ENCODE measurements at places on chromosomes 16 and 17.

DNA sequence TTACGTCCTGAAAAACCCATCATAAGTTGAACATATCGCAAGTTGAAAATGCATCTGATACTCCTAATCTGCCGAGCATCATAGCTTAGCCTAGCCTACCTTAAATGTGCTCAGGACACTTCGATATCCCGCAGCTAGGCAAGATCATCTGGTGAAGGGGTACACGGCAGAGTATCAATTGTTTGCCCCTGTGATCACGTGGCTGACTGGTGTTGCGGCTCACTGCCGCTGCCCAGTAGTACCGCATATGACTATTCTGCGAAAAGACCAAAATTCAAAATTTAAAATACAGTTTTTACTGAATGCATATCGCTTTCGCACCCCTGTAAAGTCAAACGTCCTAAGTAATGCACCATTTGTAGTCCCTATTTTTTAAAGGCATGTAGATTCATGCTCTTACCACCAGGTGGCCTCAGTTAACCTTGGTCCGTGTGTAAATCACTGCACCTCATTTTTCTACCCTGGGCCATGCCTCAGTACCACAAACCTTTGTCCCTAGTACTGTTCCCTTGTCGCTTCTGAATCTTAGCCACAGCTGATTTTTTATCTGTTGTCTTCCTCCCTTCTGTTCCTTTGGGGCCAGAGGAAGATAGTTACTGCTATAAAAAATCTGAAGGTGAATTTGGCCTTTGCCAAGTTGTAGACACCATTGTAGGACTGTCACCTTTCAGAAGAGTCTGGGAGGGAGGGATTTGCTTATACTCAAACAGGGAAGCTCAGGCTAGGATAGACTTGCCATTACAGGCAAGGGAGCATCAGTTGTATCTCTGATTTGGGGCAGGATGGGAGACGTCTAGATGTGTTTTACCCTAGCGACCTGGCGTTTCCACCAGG is 34.4 kb downstream of the WWP2 start:
- DNase-seq = peak; percentile 41

- DNase-seq = no peak
Measured at GRCh38 chr16:23699100-23699499, 13.9 kb downstream of the ERN2 start.

GRCh38 chr17:76772842-76773525 is 35.1 kb downstream of the MFSD11 start:
- DNase-seq = peak; percentile 79

DNA sequence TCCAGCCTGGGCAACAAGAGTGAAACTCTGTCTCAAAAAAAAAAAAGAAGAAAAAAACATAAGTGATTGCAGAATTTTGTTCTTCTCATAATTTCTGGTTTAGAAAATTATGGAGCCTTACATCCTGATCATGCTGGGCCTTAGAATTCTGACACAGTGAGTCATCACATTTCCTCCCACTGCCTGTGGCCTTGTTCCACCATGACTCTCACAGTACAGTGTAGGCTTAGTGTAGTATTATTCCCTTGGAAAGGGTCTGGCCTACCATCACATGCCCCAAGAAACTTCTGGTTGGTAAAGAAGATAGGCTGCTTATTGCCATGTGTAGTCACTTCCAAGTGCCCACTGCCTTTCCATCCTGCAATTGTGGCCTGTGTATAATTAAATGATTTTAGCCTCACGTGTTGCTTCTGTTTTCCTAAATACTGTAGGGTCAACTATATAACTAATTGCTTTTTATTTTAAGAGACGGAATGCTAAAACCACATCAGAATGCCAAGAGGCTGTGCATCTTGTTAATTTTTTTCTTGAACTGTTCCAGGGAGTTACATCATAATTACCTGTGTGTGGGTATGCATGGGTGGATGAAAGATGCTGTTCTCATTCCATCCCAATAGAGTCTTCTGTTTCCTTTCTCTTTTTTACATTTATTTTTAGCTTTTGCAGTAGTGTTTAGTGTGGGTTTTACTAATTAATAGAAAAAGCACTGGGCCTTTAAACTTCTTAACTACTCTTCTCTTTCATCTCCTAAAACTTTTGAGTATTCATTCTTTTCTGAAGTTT is 25.9 kb downstream of the OGFOD1 start:
- DNase-seq = peak; percentile 26

- no peak for DNase-seq
Measured at GRCh38 chr17:35030780-35031179, 32.7 kb downstream of the RFFL start.

DNA sequence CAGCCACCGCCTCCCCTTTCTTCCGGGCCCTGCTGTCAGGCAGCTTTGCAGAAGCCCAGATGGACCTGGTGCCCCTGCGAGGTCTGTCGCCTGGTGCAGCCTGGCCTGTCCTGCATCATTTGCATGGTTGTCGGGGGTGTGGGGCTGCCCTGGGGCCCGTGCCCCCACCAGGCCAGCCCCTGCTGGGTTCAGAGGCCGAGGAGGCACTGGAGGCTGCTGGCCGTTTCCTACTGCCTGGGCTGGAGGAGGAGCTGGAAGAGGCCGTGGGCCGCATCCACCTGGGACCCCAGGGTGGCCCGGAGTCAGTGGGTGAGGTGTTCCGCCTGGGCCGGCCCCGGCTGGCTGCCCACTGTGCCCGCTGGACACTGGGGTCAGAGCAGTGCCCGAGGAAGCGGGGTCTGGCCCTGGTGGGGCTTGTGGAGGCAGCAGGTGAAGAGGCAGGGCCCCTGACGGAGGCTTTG is 5.5 kb upstream of the TGFB1I1 start:
- no peak for DNase-seq

- DNase-seq = peak; percentile 59
Measured at GRCh38 chr17:2025622-2026309, 632 bp upstream of the RTN4RL1 start.

GRCh38 chr16:58047557-58048348 is 22.2 kb downstream of the MMP15 start:
- DNase-seq = no peak

- DNase-seq = peak; percentile 99
Measured at GRCh38 chr17:7239091-7240027, at the start of gene PHF23. Gene PHF23, minus strand, starts transcription at chr17:7239457. Its CDS starts 178 bp downstream, at chr17:7239279.

- DNase-seq = no peak
Measured at GRCh38 chr17:17935321-17936271, 36.6 kb downstream of the TOM1L2 start.

- peak; percentile 1 for DNase-seq
Measured at GRCh38 chr16:57264381-57264780, 19.3 kb downstream of the ARL2BP start.

All from activated naive CD4-positive, alpha-beta T cell treated with anti-CD3 and anti-CD28 coated beads for 36 hours (primary cell).